Fibroblast of skin of right biceps (primary cell): ENCODE measurements at places on chromosomes 5 and 9.

DNA sequence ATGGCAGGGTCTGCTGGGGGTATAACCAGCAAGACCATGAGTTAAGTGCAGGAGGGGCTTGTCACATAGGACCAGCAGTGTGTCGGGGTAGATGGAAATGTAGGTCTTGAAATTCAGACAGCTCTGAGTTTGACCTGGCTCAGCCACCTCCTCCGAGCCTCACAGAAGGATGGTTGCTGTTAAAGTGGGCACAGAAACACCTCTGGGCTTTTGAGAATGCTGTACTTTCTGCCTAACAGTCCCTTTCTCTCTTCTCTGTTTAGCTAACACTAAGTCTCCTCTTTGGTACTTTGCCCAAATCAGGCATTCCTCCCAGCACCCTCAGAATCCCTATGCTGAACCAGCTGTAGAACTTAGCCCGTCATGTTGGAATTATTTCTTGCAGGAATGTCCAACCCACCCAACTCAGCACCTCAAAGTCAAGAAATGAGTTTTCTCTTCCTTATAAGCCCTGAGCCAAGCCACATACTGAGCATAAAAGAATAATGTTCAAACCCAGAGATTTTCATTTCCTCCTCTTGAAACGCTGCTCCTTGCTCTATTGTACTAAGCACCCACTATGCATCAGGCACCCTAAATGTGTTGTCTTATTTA is 41.7 kb upstream of the MATR3 start:
- peak; percentile 62 for DNase-seq

GRCh38 chr5:180084638-180085561 is 13.3 kb upstream of the RNF130 start:
- DNase-seq, result no peak

DNA sequence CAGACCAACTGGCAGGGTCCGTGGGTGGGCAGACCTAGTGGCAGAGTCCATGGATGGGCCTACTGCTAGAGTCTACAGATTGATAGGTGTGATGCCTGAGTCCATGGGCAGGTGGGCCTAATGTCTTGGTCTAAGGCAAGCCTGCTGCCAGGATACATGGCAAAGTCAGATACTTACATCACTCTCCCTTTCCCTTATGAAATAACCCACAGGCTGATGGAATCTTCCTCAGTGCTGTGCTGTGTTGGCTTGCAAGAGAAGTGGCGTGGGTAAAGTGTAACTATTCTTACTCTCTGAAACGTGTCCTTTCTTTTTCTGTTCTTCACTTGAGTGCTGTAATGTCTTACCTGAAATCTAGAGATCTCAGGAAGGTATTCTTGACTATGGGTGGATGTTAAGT is 67.3 kb upstream of the ADRB2 start:
- no peak for DNase-seq

GRCh38 chr9:121484651-121485446 is 14.8 kb downstream of the GGTA1 start:
- DNase-seq, result no peak

DNA sequence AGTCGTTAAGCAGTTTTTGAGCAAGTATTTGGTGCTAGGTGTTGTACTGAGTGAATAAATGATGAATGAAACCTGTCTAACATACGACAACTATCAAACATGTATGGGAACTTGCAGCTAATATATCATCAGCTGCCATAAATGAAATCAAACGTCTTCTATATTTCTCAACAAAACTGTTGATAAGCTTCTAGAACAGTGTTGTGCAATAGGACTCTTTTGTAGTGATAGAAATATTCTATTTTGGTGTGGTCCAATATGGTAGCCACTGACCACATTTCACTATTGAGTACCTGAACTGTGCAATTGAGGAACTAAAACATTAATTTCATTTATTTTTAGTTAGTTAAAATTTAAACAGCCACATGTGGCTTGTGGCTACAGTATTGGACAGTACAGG is 16.3 kb upstream of the FYB1 start:
- no peak for DNase-seq

DNA sequence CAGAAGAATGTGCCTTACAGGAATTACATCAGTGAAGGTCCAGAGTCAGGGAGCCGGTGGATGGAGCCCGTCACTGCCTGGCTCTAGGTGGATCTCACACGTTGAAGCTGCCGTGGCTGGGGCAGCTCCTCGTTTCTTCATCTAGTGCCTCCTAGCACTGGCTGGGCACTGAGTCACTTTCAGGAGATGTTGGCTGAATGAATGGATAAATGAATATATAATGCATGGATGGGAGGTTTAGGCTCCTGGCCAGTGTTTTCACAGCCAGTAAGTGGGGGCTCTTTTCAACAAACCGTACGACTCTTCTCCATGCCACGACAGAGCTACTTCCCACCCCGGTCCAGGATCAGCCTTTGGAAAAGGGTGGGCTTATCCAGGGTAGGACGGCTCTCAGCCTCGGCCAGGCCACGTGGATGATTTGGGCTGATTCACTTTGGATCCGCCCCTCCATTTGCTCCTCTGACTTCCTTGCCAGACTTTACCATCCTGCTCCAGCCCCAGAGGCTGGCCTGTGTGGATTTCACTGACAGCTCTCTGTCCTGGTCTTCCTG is 1.3 kb upstream of the SH3PXD2B start:
- peak; percentile 81 for DNase-seq

GRCh38 chr5:113052041-113052795 is 75.6 kb downstream of the DCP2 start:
- DNase-seq, result peak; percentile 55

DNA sequence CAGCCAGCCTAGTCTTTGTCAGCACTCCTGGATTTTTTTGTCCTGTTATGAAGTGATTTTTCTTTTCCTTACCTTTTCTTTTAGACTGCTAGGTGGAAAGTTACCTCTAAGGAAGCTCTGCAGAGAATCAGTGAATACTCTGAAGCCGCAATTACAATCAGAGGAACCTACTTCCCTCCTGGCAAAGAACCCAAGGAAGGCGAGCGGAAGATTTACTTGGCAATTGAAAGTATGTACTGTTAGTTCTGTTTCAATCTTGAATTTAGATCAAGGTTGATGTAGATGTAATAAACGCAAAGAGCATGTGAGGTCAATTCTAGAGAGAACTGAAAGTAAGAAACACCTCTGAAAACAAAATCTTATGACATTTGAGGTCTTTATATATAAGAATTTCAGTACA is 27.0 kb upstream of the C5orf24 start:
- no peak for DNase-seq

DNA sequence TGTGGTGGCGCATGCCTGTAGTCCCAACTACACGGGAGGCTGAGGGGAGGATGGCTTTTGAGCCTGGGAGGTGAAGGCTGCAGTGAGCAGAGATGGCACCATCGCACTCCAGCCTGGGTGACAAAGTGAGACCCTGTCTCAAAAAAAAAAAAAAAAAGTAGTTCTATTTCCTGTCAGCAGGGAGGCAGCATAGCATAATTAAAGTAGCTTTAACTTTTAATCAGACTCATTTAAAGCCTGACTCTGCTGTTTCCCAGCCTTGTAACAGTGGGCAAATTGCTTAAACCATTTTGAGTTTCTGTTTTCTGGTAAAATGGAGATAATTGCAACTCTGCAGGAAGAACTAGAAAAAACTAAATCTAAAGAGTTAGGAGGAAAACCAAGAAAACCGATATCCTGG is 31.2 kb downstream of the CNOT6 start:
- DNase-seq, result no peak

DNA sequence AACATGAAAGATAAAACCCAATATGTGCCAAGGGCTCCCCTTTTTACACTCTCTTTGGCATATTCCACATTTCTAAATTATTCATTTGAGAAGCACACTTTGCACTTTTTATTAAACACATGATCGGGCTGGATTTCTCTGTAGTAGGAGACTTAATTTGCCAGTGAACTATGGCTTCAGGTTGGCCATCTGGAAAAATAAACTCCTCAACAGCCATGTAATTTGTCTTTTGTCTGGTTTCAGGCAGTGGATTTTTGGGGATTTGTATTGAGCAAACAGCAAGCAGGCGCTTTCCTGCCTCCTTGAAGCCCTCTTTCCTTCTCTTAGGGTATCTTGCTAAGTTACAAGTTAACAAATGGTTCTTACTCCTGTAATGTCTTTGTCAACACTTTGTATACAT is 73.0 kb upstream of the DMRTA1 start:
- DNase-seq, result no peak

GRCh38 chr9:24095246-24095645 is 269.2 kb upstream of the ELAVL2 start:
- no peak for DNase-seq

GRCh38 chr5:62486672-62487071 is 74.1 kb downstream of the IPO11 start:
- no peak for DNase-seq

DNA sequence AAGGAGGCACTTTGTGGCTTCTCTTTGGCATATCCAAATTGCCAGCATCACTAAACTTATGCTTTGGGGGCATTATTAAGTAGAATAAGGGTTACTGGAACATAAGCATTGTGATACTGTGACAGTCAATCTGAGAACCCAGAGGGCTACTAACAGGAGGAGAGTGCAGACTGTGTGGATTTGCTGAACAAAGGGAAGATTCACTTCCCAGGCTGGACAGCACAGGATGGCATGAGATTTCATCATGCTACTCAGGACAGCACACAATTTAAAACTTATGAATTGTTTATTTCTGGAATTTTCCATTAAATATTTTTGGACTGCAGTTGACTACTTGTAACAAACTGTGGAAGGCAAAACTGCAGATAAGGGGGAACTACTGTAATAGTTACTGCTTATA is 212.5 kb downstream of the TMC1 start:
- DNase-seq, result no peak

DNA sequence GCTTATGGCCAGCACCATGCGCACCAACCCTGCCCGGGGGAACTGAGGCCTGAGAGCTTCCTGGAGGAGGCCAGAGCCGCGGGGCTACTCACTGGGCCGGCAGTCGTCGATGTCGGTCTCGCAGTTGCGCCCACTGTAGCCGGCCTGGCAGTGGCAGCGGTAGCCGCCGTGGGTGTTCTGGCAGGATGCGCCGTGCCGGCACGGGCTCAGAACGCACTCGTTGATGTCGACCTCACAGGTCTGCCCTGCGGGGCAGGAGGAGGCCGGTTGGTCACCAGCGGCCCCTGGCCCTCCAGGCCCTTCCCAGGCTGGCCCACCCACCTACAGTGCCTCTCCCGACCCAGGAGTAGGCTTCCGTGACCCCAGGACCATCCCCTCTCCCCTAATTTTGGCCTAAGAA is 27.7 kb upstream of the SEC16A start:
- DNase-seq, result no peak

DNA sequence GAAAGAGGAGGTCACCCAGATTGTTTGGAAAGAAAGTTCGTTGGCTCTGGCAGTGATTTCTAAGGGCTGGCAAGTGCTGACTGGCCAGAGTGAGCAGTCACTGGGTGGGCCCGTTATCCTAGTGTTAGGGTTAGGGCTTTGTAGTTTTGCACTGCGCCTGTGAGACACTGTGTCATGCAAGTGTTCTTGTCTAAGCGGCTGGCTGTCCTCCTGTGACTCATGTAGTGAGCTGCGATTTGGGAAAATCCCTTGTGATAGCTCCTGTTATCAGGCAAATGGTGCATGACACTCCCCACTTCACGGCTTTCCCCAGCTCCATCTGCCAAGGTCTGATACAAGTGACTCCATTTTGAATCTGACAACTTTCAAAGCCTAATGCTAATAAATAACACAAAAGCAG is 526.0 kb upstream of the ADAMTS16 start:
- DNase-seq, result no peak

- no peak for DNase-seq
Observed at GRCh38 chr5:60806591-60807243, 37.4 kb downstream of the ELOVL7 start.

DNA sequence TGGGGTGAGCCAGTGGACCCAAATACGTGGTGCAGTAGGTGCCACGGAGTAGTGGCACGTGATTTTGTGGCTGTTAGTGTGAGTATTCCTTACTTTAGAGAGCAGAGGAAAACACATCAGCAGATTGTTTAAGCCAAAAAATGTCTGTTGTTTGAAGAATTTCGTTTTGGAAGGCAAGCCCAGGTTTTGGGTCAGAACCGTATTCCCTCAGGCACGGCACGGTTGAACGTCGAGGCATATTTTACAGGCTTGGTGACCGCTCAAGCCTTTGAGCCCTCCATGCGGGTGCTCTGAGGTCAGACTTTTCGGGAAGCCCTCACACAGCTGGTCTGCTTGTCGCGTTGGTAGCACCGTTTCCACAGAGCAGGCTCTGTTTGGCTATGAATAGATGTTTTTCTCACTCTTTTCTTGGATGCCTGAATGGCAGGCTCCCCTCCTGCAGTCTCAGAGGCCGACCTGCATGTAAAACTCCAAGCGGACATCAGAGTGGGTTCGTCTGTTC is 27.2 kb downstream of the NEK6 start:
- DNase-seq, result peak; percentile 50

DNA sequence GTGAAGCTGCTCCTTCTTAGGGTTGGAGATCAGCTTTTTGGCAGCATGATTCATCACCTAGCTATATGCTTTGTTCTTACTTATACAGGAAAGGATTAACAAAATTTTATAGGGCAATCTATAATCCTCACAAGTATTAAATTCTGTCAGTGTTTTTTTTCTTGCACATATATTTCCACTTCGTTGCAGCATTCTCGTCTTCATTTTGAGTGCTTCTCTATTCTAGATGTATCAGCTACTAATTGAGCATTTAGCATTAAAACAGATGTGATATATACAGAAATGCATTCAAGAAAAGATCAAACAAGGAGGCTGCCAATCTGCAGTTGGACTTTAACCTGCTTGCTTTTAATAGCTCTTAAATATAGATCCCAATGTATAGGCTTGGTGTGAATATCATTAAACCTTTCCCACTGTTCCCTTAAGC is 3.6 kb upstream of the CTXN3 start:
- no peak for DNase-seq

DNA sequence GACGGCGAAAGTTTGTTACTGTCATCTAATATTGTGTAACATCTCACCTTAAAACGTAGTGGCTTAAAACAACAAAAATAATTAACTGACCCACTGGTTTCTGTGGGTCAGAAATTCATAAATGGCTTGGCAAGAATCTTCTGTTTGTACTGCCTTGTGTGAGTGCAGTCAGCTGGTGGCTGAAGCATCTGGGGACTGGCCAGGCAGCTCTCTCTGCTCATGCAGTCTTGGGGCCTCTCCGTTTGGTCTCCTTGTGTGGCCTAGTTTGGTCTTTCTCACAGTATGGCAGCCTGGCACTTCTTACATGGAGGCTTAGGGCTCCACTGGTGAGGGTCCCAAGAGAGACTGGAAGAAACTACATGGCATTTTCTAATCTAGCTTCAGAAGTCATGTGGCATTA is 49.0 kb upstream of the CTXN3 start:
- DNase-seq, result no peak

DNA sequence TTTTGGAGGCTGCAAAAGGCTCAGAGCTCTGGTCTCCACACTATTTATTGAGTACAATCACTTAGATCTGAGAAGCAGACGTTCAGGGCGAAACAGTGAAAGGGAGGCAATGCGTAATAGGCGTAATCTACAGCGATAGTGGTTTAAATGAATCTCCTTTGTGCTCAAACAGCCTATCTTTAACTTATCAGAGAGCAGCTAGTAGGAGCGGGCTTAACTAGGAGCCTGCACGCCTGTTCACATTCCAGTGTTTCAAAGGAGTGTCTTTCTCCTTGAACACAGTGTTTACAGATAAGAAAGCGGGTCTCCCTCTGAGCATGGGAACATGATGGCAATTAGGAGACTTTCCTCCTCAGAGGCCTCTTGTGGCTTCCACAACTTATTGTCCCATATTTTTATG is 49.4 kb downstream of the AP3B1 start:
- no peak for DNase-seq
